CD4-positive, alpha-beta T cell treated with Interleukin-2 at 100 ng/mL for 4 hours (primary cell): ENCODE measurements at places on chromosomes 16 and 17.
A peak's percentile ranks its signal among the peaks of the same experiment; 100 is the strongest.

- DNase-seq, result peak; percentile 51
Observed at GRCh38 chr17:27756467-27757371, 43.6 kb downstream of the NOS2 start.

DNA sequence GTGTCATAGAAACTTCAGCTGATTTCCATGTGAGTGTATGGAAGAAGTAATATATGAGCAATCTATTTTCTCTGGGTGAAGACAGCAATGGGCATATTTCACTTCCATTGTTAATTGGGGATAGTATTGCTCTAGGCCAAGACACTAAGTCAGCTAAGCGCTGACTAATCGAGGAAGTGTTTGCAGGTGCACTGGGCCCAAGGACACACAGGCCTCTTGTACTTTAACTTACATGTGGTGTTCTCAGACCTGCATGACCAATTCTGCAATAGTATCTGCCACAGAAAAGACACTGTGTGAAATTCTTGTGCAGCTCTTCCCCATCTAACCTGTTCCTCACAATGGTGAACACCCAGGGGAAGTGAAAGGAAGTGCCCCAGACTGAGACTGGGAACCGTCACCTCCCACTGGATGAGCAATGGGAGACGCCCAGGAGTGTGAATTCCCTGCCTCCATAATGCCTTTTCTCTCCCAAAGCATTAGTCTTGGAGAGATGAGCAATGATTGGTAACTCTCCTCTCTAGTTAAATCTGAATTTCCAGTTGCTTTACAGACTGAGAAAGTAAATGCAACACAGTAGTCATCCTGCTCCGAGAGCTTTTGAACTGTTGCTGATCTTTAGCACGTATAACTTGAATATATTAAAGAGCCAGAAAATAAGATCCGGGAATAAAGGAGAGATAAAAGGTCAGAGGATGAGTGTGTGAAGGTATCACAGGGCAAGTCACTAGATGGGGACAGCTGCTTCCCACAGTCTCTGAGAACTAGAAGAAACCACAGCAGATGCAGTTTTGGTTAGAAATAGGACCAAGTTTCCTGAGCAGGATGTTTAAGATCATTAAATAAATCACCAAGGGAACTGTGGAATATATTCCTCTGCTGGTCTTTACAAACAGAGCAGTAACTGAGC, 82.6 kb downstream of the CDK5R1 start:
- no peak for DNase-seq

DNA sequence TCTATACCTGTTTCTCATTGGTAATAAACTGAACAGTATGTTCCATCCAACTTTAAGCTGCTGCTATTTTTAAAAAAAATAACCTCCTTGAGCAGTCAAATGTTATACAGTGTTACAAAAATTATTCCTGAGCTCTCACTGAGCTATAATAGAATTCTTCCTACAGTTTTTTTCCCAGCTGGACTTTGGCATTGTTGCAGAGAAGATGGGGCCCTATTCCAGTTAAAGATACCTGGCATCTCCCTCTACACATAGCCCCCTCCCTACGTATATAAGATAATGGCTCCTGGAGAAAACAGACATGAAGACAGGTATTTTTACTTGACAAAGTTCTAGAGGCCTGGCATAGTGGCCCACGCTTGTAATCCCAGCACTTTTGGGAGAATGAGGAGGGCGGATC, 1.6 kb upstream of the COX6A2 start:
- DNase-seq, result no peak

DNA sequence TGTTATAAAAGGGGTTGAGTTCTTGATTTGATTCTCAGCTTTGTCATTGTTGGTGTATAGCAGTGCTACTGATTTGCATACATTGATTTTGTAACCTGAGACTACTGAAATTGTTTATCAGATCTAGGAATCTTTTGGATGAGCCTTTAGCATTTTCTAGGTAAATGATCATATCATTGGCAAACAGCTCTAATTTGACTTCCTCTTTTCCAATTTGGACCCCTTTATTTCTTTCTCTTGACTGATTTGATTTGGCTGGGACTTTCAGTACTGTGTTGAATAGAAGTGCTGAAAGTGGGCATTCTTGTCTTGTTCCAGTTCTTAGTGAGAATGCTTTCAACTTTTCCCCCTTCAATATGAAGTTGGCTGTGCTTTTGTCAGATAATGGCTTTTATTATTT, 45.4 kb downstream of the ITGAM start:
- DNase-seq, result no peak

- DNase-seq, result no peak
Observed at GRCh38 chr16:89038221-89038721, 55.4 kb upstream of the ACSF3 start.

GRCh38 chr17:79950306-79950705, 85.4 kb downstream of the TBC1D16 start:
- DNase-seq, result no peak

GRCh38 chr16:75576384-75576811, 10.2 kb downstream of the GABARAPL2 start:
- DNase-seq, result no peak

DNA sequence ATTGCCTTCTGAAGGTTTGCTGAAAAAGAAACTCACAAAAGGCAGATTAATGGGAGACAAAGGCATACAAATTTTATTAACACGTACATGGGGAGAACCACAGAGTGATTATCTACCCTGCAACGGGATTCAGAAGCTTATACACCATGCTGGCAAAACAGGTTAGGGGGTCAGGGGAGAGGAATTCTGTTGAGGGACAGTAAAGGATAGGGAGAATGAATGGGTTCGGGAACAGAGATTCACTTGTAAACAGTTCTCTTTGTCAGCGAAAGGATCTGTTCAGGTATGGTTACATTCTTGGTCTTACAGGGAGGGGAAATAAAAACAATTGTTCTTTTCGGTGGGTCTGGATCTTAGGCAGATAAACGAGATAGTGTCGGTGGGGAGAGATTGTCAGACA, 54.3 kb upstream of the B4GALNT2 start:
- DNase-seq, result no peak

DNA sequence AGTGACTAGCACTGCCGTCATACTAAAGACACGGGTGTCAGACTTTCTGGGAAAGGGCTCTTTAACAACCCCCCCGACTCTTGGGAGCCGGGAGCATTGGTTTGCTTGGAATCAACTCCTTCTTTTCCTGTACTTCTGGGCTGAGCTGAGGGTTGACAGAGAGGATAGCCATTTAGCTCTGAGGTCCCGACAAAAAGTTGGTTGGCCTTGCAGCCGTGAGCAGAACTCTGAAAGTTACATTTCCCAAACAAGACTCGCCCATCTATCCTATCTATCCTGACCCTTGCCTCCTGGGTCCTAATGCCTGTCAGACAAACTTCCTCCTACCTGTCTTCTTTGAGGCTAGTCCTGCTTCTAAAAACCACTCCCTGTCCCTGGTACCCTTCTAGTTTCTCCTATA, 460.8 kb upstream of the TOM1L1 start:
- DNase-seq, result no peak

- DNase-seq, result peak; percentile 72
Observed at GRCh38 chr17:57833179-57833939, 16.5 kb downstream of the MRPS23 start.

- no peak for DNase-seq
Observed at GRCh38 chr17:13601322-13601775, 380 bp downstream of the HS3ST3A1 start.

DNA sequence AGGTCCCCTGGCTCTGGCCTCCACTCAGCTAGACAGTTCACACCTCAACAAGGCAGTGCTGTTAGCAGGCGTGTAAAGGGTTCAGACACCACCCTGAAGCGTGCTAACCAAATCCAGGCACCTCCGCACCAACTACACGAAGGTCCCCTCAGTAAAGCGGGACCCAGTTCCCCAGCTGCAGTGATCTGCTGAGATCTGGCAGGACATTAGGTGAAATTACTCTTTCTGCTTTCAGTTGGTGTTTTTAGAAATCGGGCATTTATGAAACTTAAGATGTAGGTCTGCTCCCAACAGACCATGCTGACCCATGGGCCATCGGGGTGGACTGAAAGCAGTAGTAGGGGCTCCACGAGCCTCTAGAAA, 27.1 kb downstream of the FBXO31 start:
- DNase-seq, result no peak

- DNase-seq, result no peak
Observed at GRCh38 chr17:7259555-7259889, 2.8 kb downstream of the CLDN7 start.

DNA sequence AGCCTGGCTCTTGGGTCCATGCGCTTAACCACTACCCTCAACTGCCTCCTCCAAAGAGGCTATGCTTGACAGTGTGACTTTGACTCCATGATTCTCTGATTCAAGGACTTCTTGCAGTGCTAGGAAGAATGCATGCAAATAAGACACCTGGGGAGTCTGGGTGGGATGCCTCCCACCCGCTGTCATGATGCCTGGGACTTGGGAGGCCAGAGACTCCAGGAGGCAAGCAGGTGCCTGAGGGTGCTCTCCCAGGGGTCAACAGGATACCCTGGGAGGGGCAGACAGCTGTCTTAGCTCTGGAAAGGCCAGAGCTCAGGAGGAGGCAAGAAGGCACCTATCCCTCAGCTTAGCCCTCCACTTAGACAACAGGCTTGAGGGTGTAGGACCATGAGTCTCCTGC, 38.4 kb downstream of the SRCIN1 start:
- no peak for DNase-seq

DNA sequence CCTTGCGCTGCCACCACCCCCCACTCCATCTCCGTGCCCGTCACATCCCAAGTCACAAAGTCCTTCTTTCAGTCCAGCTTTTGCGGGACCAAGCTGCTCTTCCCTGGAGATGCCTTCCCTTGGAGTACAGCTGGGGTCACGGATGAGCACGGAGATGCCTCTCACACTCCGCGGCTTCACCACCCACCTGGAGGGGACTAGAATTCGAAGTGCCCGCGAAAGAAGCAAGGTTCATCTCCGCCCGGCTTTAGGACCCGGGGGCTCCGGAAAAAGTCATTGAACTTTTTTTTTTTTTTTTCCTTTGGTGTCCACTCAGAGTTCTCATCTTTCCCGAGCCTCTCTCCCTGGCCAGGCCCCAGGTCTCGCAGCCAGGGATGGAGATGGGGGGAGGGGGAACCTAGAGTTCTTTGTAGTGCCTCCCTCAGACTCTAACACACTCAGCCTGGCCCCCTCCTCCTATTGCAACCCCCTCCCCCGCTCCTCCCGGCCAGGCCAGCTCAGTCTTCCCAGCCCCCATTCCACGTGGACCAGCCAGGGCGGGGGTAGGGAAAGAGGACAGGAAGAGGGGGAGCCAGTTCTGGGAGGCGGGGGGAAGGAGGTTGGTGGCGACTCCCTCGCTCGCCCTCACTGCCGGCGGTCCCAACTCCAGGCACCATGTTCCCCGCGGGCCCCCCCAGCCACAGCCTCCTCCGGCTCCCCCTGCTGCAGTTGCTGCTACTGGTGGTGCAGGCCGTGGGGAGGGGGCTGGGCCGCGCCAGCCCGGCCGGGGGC, at the start of gene FKBP10:
TSS of gene FKBP10 (plus strand) at position 624 of the 771 bp plus-strand sequence. CDS start at position 655, 31 bp downstream.
- peak; percentile 36 for DNase-seq

GRCh38 chr17:83160443-83161297, 81.3 kb downstream of the METRNL start:
- DNase-seq, result no peak

- DNase-seq, result no peak
Observed at GRCh38 chr17:75875940-75876189, 2.5 kb downstream of the TRIM47 start.

GRCh38 chr16:58515871-58516767, 802 bp downstream of the SETD6 start:
- peak; percentile 23 for DNase-seq

DNA sequence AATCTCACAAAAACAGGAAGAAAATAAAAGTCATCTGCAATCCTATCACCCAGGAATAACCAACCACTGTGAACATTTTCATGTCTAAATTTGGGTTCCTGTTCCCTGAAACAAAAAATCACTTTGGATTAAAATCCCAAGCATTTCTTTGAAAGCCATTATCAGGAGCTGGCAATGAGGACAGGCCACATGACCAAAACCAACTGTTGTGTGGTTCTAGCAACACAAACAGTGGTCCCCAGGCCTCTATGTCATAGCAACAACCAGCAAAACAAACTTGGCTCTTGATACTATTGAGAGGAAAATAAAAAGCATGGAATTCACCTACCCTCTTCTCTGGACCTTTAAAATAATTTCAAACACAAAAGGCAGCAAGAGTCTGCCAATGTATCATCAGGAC, 252.5 kb downstream of the SLC39A11 start:
- no peak for DNase-seq

DNA sequence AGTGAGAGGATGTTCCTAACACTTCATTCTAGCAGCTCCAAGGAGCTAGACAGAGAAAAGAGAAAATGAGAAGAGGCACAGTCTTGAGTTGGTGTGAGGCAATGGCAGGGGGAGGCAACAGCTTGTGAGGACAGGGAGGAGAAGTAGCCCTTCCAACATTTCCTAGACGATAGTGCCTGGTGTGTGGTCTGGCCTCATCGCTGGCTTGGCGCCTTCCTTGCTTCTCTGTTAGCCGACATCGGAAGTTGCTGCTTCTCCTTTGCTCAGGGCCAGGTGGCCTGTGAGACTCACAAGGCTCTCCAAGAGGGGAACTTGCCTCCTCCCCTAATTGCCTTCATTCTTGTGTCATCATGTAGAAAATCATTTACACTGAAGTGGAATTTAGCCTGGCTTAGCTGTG, 208.7 kb downstream of the MAP2K4 start:
- no peak for DNase-seq

DNA sequence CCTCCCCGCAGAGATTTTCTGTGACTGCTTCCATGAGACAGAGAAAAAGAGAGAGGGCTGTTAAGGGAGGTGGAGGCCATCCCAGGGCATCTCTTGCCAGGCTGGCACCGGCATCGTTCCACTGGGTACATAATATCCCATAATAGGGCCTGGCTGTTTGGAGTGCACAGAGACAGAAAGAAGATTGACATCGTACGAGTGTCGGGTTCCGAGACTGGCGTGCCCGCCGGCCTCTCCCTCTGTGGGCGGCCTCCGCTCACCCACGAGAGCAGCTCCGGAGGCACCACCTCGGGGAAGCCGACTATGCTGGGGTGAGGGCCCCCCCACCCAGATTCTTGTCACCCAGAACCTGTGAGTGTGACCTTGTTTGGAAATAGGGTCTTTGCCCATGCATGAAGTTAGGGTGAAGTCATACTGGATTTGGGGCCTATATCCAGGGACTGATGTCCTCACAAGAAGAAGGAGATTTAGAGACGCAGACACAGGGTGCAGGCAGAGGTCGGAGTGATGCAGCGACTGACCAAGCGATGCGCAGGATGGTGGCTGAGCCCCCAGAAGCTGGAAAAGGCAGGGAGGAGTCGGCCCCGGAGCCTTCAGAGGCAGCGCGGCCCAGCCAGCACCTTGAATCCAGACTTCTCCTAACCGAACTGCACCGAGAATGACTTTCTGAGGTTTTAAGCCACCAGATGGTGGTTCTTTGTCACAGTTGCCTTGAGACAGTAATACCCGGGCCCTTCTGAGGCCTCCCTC, 101.8 kb upstream of the CIBAR2 start:
- no peak for DNase-seq

DNA sequence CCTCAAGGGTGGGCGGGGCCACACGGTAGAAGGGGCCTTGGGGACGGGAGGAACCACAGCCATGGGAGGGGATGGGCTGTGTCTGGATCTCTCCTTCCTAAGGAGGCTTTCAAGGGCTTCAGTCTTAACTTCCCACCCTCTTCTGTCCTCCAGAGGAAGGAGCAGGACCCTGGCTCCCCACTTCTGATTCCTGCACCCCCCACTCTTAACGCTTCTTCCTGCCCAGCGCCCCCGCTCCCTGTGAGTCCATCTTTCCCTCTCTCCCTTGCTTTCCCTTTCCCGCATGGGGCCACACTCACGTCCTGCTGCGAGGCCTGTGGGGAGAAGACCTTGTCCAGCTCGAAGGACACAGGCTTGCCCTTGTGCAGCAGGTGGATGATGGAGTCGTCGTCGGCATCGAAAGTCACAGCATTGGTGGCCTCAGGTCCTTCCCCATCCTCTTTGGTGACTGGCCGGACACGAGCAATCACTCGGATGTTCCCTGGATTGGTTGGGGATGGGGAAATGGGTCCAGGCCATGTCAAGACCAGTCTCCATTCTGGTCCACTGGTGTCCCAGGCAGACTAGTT, 29.7 kb downstream of the KATNB1 start:
- DNase-seq, result no peak
